ENCODE measurements at places on chromosomes 12 and 14. TPM values are rescaled to one million over a fixed set of nuclear protein-coding genes. Genes with fewer than 3 reads are reported as not detected.
A peak's percentile ranks its signal among the peaks of the same experiment; 100 is the strongest.

DNA sequence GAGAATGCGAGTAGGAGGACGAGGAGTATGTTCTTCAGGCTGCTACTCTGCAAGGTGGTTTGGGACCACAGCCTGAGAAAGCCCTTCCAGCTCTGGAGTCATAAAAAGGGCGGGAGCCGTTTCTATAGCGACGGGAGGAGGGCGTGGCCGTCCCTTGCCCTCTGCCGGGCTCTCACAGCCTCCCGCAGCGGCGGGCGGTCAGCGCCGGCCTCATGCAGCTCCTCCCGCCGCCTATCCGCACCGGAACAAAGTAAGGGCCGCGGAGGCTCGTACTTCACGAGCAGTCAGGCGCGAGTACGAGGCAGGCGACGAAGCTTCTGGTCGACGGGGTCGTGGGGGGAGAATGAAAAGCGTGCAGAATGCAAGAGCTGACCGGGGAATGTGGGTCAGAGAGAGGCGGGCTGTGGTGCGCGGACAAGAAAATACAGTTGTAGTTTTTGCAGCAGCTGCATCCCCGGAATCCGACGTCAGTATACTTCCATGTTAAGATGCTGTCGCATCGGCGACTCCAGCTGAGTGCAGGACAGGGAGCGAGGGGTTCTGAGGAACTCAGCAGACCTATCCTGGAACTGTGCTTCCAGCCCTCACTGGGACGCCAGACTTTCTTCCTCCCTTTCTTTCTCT lies at the start of gene DYRK4:
Gene DYRK4 (plus strand): TSS at position 175 of the 624 bp plus-strand sequence. CDS start 38 bp downstream, at position 213.
- peak; percentile 72 for DNase-seq
- no peaks in the 10 kb centered on the region for H3K36me3 ChIP-seq
- H3K27me3 ChIP-seq = no peaks in the 10 kb centered on the region
- no peak within 1 kb of the TSS for H3K27ac ChIP-seq

- H3K27me3 ChIP-seq = no peaks in the 10 kb centered on the region
- H3K36me3 ChIP-seq = peaks cover 1% of the 10 kb centered on the region
Observed at GRCh38 chr12:107660861-107661415, 24.7 kb upstream of the PWP1 start.

GRCh38 chr14:51337520-51337919 lies 97.5 kb downstream of the TMX1 start:
- no peaks in the 10 kb centered on the region for H3K4me1 ChIP-seq
- H3K27ac ChIP-seq = no peak overlapping the region
- no peak overlapping the region for H3K4me3 ChIP-seq
- no peak for DNase-seq
- H3K36me3 ChIP-seq = no peaks in the 10 kb centered on the region

GRCh38 chr12:14614704-14615121 lies 47.0 kb upstream of the PLBD1 start:
- H3K27ac ChIP-seq = no peak overlapping the region
- H3K27me3 ChIP-seq = no peaks in the 10 kb centered on the region
- no peaks in the 10 kb centered on the region for H3K36me3 ChIP-seq
- DNase-seq = no peak

GRCh38 chr14:74988131-74988530 lies 14.6 kb upstream of the EIF2B2 start:
- DNase-seq = no peak
- H3K27ac ChIP-seq = no peak overlapping the region
- peaks cover 21% of the 10 kb centered on the region for H3K27me3 ChIP-seq
- peaks cover 5% of the 10 kb centered on the region for H3K4me1 ChIP-seq
- H3K4me3 ChIP-seq = no peak overlapping the region
- no peaks in the 10 kb centered on the region for H3K36me3 ChIP-seq

DNA sequence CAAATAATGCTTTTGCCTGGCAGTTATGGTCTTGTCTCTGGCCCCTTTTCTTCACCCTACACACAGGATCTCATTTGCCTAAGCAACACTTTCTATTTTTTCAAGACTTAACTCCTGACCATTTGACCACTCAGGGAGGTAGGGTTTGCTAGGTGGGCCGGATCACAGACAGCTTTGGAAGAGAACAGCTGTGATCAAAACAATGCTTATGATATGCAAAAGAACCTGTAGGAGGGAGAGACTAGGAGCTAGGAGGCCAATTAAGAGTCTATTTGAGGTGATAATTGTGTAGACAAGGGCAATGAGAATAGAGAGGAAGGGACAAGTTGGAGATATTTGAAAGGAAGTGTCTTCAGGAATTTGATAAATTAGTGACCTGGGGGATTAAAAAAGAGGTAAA lies 12.3 kb upstream of the DACT1 start:
- no peak overlapping the region for H3K27ac ChIP-seq
- no peaks in the 10 kb centered on the region for H3K36me3 ChIP-seq
- no peaks in the 10 kb centered on the region for H3K27me3 ChIP-seq
- no peak overlapping the region for H3K4me3 ChIP-seq

GRCh38 chr14:105908481-105908911 lies 382.1 kb downstream of the TMEM121 start:
- H3K27me3 ChIP-seq = peaks cover 6% of the 10 kb centered on the region
- no peak for DNase-seq
- H3K4me1 ChIP-seq = no peaks in the 10 kb centered on the region
- no peaks in the 10 kb centered on the region for H3K36me3 ChIP-seq

DNA sequence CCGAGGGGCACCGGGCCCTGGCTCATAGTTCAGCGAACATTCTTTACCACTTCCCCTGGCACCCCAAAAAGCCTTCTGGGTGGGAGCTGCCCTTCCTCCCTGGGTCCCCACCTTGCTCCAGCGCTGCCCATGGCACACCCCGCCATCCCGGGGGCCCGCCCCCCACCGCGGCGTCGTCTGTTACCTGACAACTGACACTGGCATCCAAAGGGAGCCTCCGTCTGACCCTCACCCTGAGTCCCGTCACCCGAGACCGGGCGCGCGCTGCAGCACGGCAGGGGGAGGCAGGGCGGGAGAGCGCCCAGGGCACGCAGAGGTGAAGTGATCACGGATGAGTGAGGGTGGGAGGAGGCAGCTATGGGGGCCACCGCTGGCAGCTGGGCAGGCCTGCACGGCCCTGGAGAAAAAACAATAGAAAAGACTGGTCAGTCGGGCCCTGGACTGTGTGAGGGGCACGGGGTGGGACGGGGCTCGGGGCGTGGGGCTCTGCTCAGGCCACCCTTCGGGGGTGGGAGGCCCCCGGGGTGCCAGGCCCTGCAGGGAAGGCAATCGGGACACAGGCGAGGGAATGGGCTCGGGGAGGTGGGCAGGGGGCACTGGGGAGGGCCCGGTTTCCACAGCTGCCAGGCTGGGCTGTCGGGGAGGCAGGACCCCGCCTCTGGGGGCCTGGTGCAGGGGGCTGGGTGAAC lies 40.7 kb downstream of the BCL11B start:
- no peaks in the 10 kb centered on the region for H3K4me1 ChIP-seq
- H3K27ac ChIP-seq = no peak overlapping the region
- DNase-seq = no peak
- peaks cover 31% of the 10 kb centered on the region for H3K27me3 ChIP-seq

- no peaks in the 10 kb centered on the region for H3K27me3 ChIP-seq
- H3K36me3 ChIP-seq = no peaks in the 10 kb centered on the region
- H3K27ac ChIP-seq = no peak overlapping the region
- no peak for DNase-seq
Observed at GRCh38 chr12:11793921-11794710, 144.6 kb downstream of the ETV6 start.

DNA sequence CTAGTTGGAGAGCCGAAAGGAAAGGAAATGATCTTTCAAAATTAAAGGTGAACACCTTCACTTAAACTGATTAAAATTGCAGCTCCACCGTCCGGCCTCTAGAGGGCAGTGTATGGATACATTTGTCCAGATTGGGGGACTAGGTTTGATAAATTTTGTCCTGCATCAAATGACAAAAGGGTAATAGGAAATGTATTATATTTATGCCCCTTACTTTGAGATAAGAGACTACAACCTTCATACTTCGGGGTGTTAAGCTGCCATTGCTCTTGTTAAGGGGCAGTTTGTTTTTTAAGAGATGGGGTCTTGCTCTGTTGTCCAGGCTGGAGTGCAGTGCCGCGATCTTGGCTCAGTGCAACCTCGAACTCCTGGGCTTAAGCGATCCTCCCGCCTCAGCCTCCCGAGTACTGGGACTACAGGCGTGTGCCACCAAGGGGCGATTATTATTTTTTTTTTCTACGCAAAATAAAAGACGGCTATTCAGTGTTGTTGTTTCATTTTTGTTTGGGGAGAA lies 818 bp upstream of the SUOX start:
- peak overlapping the region; percentile 92 for H3K27ac ChIP-seq
- H3K36me3 ChIP-seq = peaks cover 29% of the 10 kb centered on the region
- H3K4me1 ChIP-seq = peaks cover 44% of the 10 kb centered on the region
- peak overlapping the region; percentile 84 for H3K4me3 ChIP-seq
- DNase-seq = peak; percentile 67

- no peaks in the 10 kb centered on the region for H3K36me3 ChIP-seq
- H3K27ac ChIP-seq = no peak overlapping the region
- H3K27me3 ChIP-seq = no peaks in the 10 kb centered on the region
- DNase-seq = no peak
- no peak overlapping the region for H3K4me3 ChIP-seq
- H3K4me1 ChIP-seq = no peaks in the 10 kb centered on the region
Observed at GRCh38 chr12:64054079-64054520, 168.0 kb downstream of the KICS2 start.

GRCh38 chr14:103625356-103626095 lies 3.5 kb upstream of the KLC1 start:
- no peaks in the 10 kb centered on the region for H3K27me3 ChIP-seq
- no peak overlapping the region for H3K27ac ChIP-seq
- H3K4me1 ChIP-seq = peaks cover 73% of the 10 kb centered on the region

GRCh38 chr12:25771041-25771440 lies 187.4 kb upstream of the RASSF8 start:
- H3K27ac ChIP-seq = no peak overlapping the region
- H3K4me1 ChIP-seq = no peaks in the 10 kb centered on the region
- H3K36me3 ChIP-seq = no peaks in the 10 kb centered on the region
- no peak overlapping the region for H3K4me3 ChIP-seq
- no peak for DNase-seq

DNA sequence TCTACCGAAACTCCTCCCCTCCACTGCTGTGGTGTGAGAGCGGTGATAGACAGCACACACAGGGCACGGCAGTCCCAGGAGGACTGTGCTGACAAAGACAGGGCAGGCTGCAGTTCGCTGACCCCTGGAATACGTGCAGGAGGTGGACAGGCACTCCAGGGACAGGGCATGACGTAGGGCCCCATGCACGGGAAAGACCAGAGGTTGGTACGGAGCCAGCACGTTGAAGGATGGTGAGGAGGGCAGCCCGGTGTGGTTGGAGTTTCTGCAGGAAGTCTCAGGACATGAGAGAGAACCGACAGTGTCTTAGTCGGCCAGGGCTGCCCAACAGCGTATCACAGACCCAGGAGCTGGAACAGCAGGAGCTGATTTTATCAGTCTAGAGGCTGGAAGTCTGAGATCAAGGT lies 254.2 kb upstream of the FKBP4 start:
- no peak for DNase-seq
- no peak overlapping the region for H3K4me3 ChIP-seq
- no peaks in the 10 kb centered on the region for H3K36me3 ChIP-seq

DNA sequence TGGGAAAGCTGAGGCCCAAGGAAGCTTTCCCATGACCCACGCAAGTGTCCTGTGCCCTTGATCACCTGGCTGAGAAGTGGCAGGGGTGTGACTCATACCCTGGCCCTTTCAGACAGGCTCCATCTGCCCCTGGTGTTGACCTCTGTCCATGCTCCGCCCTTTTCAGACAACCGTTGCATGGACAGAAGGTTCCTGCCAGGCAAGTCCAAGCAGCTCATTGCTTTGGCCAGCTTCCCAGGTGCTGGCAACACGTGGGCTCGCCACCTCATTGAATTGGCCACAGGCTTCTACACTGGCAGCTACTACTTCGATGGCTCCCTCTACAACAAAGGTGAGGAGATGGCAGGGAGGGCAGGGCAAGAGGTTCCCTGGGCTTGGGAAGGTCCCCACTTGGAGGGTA lies 103.5 kb downstream of the WSCD2 start:
- H3K4me3 ChIP-seq = no peak overlapping the region
- peaks cover 9% of the 10 kb centered on the region for H3K27me3 ChIP-seq
- no peak for DNase-seq
- no peak overlapping the region for H3K27ac ChIP-seq
- H3K4me1 ChIP-seq = no peaks in the 10 kb centered on the region

DNA sequence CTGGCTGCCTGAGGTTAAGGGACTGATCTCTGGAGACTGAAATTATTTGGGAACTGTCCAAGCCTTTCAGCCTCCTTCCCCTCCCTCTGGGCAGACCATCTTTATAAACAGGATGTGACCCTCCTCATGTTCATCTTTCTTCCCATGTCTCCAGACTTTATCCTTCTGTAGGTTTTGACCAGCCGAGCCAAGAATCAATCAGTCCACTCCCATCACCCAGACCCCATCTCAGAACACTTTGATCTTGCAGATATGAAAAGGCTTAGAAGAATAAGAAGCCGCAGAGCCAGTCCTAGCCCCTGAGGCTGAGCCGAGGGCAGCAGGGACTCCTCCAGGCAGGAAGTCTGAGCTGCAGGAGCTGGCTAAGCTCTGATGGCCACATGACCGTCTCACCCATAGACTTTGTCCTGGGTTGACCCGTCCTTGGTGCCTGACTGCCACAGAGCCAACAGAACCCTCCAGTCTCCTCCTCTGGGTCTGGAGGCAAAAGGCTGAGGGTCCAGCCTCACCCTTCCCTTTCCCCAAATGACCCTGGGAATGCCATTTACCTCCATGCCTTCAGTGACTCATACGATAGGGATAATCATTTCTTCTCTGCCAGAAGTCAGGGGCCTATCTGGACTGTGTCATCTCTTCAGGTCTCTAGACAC lies 1.6 kb downstream of the KRT71 start:
- H3K27me3 ChIP-seq = peaks cover 55% of the 10 kb centered on the region
- DNase-seq = no peak

DNA sequence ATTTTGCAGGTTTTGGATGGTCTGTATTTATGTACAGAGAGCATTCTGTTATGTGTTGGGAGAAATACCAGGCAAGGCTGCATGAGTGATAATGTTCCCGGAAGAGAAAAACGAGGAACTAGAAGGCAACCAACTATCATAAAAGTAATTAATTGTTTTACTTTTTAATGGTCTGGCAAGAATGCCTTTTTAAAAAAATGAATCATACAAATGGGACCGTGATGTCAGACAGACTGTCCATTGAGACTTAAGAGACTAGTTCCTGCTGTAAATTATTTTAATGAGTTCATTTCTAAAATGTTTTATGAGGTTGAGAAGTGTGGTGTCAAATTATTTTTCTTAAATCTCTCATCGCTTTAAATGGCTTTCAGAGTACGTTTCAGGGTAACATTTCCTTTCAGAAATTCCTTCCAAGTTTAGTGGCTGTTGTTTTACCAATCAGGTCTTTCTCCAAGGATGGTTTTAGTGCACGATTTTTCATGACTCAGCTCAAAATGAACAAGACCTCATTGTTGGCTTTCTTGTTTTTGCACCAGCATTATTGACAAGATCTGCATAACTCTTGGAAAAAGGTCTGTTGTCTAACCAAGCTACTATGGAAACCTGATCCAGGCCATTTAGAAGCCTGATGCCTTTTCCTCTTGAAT lies 86.1 kb upstream of the ARHGAP5 start:
- no peak overlapping the region for H3K27ac ChIP-seq
- DNase-seq = peak; percentile 77
- peaks cover 11% of the 10 kb centered on the region for H3K27me3 ChIP-seq
- no peaks in the 10 kb centered on the region for H3K36me3 ChIP-seq
- H3K4me1 ChIP-seq = peaks cover 30% of the 10 kb centered on the region

- no peak for DNase-seq
- H3K4me1 ChIP-seq = 0 out of 2 replicates have a peak, but pooled peaks cover under 1% of the 10 kb centered on the region
- H3K36me3 ChIP-seq = no peaks in the 10 kb centered on the region
- no peaks in the 10 kb centered on the region for H3K27me3 ChIP-seq
Observed at GRCh38 chr12:15919418-15919817, 8.3 kb downstream of the DERA start.

The SLCO1B1 gene
- total RNA-seq = not detected

The BATF gene
- total RNA-seq = 0.22 TPM

The LRP6 gene
- total RNA-seq = 31.7 TPM

The KITLG gene
- 4.3 TPM for total RNA-seq

The FOXG1 gene
- total RNA-seq = not detected

The COX8C gene
- not detected for total RNA-seq

The ADAMTS20 gene
- not detected for total RNA-seq

The GCH1 gene
- total RNA-seq = 25.2 TPM

The CDCA3 gene
- total RNA-seq = 56.5 TPM
